ENCODE measurements at places on chromosomes 1 and 21. TPM values are rescaled to one million over a fixed set of nuclear protein-coding genes. Genes with fewer than 3 reads are reported as not detected.
A peak's percentile ranks its signal among the peaks of the same experiment; 100 is the strongest.

PADI6 gene
- total RNA-seq: not detected

SH2D5 gene
- total RNA-seq: 2.4 TPM

DNA sequence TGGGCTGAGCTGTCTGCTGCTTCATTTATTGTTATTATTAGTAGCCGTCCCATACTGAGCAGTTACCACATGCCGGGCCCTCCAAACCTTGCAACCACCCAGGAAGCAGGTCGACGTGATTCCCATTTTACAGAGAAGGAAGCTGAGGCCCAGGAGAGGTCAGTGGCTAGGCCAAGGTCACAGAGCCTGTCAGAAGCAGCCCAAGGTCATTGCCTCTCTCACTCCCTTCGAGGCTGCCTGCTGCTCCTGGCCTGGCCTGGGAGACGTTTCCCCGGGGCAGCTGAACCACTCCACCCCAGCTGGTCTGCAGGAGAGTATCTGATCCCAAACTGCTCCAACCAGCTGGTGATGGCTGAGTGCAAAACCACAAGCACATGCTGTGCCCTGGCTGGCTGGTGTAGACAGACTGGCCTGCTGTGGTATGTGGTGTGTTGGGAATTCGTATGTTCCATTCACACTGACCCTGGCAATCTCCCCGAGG lies 6.5 kb downstream of the PADI4 start:
- peak; percentile 26 for DNase-seq

DNA sequence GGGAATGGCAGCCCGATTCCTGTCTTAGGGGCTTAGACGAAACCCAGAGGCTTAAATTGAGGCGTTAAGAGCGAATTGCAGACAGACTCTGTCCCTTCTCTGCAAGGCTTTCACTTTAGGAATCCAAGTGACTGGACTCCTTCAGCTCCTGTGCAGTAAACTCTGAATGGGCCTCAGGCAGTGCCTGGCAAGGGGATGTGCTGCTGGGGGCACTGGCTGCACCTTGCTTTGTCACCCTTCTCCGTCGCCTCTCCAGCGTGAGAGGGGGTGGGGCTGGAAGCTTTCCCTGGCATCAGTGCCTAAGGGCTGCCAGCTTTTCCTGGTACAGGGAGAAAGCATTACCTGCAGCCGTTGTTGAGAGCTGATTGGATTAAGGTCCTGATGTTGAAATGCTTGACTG lies 39.9 kb upstream of the NFASC start:
- DNase-seq: no peak

GRCh38 chr21:33940164-33940880 lies 24.7 kb upstream of the ATP5PO start:
- no peak for DNase-seq

DNA sequence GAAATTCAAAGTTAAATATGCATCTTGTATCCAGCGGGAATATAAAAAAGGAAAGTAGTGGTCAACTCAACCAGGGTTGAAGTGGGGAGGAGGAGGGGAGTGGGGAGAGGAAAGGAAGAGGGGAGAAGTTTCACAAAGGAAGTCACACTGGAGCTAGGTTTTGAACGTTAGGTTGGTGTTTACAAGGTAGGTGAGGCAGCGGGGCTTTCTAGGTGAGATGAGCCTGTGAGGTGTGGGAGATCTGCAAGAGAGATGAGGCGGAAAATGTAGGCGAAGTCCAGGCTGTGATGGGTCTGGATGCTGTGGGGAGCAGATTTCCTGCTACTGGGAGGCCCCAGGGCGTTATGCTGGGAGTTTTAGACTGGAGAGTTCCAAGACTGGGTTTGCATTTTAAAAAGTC lies 36.1 kb upstream of the IL20 start:
- no peak for DNase-seq
